ENCODE measurements at places on chromosomes 3 and 15.

DNA sequence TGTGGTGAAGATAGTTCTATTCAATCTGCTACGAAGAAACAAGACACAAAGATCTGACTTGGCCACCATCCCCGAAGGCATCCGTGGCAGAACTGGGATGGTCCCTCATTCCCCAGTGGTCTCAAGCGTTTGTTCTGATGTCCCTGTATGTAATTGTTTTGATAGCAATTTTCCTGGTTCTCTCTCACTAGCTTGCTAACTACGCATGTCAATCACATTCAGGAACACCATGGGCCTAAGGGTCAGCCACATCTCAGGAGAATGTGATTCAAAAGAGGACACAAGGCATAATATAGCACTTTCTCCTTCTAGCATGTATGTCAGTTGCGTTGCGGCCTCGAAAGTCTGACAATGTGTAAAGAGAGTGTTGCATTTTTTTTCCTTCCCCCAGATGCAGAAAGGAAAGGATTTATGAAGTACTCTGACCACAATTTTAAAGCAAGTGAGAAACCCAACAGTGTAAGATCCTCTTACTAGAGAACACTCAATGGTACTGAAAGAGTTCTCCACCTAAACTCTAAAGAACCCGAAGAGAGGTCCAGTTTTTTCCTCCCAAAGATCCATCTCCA, 32.0 kb upstream of the TCF12 start:
- DNase-seq = peak; percentile 25

DNA sequence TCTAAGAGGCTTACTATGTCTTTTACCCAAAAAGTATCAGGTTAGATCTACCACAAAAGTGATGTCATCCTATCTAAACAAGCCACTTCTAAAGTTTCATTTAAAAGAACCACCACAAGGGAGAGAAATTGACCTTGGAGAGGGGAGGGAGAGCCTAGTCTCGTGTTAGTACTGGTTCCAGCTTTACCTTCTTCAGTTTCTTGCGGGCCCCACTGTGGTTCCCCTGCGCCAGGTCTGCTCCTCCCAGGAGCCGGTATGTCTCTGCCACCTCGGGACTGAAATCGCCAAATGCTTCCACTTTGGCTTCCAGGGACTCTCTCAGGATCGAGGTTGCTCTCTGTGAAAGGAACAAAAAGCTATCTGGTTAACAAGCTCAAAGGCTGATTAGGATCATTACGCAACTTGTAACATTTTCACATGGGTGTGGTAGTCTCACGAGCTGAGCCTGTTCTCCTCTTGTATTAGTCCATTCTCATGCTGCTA, 51.1 kb downstream of the SYNM start:
- peak; percentile 18 for DNase-seq

DNA sequence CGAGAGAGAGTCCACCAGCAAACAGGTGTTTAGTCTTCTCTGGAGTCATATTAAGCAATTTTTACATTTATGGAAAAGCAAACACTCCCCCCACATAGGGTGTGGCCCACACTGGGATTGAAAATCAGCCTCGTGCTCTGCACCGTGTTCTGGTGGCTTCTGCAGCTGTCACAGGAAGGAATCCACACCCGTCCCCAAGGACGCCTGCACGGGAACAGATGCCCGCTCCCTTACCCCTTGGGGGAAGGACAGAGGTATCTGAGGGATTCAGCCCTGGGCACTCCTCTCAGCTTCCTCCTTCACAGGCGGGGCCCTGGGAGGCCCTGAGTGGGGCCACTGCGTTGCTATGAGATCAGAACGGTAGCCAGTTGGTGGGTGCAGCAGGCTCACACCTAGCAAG, 27.8 kb downstream of the LIPC start:
- no peak for DNase-seq

DNA sequence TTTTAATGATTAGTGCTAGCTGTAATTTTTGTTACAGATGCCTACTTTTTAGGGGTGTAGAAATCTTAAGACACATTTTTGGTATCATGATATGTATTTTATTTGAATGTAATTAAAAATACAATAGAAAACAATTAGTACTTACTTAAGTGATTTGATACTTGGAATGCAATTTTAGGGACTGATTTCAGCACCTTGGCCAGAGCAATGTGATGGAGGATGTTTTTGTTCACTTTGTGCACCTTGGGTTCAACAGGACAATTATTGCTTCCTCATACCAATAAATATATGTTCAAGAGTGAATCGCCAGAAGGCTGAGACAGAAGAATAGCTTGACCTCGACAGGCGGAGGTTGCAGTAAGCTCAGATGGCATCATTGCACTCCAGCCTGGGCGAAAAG, 22.3 kb downstream of the GMNC start:
- no peak for DNase-seq

- DNase-seq = no peak
These were observed 65.0 kb downstream of the AQR start for GRCh38 chr15:34904527-34904926.

- DNase-seq = no peak
These were observed 28.5 kb upstream of the TATDN2 start for GRCh38 chr3:10219737-10220136.

GRCh38 chr3:131009698-131010097, 16.9 kb downstream of the ASTE1 start:
- no peak for DNase-seq

GRCh38 chr3:52176951-52177700, 20.8 kb upstream of the ALAS1 start:
- no peak for DNase-seq

- DNase-seq = no peak
These were observed 372.6 kb downstream of the VPS13C start for GRCh38 chr15:61687651-61688050.

Data from stimulated activated CD8-positive, alpha-beta memory T cell treated with anti-CD3 and anti-CD28 coated beads, Interleukin-4, amount 100 ng/mL, for 48 hours (primary cell).